ENCODE measurements at places on chromosomes 12 and 14.

DNA sequence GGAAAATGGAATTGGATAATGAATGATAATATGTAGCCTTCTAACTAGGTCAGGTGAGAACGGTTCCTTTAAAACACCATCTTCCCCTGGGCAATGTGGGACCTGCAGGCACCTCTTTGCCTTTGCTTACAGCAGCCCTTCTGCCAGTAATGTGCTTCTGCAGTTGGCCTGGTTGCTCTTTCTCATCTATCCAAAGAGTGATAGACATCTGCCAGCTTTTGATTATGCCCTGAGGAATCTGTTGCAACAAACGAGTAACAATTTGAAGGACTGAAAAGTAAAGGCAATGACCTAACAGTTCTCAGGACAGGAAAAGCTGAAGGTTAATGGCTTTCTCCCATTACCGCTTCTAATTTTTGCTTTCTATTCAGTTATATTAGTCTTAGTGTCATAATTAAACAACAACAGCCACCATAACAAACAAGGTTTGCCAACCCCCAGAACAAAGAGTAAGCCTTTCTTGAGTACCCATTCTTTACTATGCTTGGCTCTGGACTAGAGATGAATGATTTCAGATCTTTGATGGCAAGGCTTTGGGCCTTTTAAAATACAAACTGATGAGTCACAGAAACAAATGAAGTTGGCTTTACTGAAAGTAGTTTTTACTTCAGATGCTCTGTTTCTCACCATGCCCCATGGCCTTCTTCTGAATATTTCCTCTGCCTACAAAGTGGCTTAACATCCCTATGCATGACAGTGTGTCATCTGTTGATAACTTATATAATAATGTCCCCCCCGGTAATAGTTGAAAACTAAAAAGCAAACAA is 76.1 kb upstream of the KRR1 start:
- DNase-seq: no peak

GRCh38 chr12:4106621-4107020 is 166.9 kb upstream of the CCND2 start:
- DNase-seq: no peak

DNA sequence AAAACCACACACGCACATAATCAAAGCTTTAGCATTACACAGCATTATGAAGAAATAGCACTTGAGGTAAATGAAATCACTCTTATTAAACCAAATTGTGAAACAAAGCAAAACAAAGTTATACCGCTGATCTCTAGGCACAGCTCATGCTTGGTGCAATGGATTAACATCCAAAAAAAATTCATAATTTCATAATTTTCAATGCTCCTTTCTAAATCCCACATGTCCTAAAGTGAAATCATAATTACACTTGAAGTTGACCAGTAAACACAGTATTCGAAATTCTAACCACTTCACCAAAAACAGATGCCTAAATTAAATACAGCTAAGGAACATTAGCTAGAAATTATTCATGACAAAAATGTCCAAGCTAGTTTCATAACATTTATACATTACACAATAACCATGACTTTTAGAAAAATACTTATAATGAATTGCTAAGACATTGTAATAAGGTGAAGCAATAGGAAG is 1.5 kb downstream of the MLH3 start:
- no peak for DNase-seq

- DNase-seq: no peak
Observed at GRCh38 chr14:69363055-69363454, 35.0 kb downstream of the ERH start.

GRCh38 chr14:95003099-95003960 is 154.0 kb downstream of the DICER1 start:
- no peak for DNase-seq

DNA sequence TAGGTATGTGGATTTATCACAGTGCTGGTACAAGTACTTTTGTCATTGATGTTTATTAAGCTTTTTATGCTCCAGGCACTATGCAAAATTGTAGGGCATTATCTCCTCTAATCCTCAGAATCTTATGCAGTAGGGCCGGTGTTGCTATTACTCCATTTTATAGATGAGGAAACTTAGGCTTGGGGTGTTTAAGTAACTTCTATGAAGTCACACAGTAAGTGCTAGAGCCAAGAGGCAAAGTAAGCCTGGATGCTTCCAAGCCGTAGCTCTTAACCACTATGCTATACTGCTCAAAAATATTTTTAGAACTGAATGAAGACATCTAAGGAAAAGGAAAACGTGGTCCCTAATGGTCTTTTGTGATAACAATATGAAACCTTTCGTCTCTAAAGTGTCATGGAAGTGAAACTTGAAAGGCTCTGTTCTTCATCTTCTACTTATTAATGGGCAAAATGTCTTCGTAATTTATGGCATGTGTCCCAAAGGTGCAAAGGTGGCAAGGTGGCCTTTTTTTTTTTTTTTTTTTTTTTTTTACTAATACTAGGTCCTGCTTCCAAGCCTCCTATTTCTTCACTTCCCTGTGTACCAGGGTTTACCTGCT is 85.2 kb downstream of the ETV6 start:
- no peak for DNase-seq

DNA sequence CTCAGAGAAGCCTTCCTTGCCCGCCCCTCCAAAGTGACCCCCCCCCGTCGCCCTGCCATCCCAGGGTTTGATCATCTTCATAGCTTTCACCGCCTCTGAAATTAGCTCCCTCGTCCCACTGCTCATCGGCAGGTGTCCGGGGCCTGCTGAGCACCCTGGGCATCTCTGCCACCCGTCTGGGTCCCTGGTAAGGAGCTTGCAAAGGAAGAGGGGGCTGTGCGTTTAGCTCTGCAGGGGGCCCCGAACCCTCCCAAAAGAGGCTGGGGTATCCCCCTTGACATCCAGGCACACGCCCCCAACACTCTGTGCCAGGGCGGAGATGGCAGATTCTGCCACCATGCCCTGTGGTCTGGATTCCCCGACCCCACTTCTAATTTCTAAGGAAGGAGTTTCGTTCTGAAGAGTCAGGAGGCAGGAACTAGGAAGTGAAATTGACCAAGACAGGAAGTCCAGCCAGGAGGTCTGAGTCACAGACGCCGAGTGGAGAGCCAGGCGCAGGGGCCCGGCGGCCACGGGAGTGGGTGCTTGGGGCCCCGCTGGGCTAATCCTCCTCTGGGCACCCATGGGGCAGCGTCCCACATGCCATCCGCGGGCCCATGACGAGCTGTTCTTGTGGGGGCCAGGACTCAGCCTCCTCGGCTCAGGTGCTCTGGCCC is 95.7 kb downstream of the RFLNA start:
- peak; percentile 27 for DNase-seq

DNA sequence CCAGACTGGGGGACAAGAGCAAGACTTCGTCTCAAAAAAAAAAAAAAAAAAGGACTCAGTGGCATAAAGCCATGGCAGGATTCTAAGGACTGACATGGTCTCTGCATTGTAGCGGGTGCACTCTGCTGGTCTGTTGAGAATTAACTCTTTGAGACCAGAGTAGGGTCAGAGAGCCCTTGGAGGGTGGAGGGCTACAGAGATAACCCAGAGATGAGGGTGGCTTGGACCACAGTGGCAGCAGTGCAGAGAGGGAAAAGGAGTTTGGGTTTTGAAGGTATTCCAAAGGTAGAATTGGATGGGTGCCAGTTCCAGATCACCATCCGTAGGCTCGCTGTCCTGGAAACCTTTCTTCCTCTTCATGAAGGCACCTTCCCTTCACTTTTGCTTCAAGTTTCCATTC is 14.3 kb upstream of the DYNC1H1 start:
- no peak for DNase-seq

DNA sequence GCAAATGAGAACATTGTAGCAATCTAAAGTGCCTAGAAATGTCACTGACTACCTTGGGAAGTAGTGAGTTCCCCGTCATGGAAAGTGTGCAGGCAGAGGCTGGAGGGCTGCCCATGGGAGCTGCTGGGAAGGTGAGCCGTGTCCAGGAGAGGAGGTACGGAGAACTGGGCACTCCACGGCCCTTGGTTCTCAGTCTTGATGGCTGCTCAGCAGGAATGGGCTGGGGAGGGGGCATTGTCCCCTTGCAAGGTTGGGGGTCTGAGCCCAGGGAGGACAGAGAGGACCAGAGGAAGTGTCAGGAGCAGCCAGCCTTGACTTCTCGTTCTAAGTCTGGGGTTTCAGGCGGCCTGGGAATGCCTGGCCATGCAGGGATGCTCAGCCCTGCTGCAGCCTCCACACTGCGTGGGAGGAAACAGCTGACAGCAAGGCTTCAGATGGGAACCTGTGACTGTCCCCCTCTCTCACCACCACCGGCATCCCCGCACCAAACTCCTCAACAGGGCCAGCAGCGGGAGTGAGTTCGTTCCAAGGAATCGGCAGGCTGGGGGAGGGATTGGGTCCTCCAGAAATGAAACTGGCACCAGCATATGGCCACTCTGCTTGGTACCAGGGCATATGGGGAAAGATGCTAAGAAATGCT is 140.2 kb downstream of the BCL11B start:
- DNase-seq: no peak

- DNase-seq: no peak
Observed at GRCh38 chr14:88698651-88699050, 94.1 kb downstream of the EML5 start.

DNA sequence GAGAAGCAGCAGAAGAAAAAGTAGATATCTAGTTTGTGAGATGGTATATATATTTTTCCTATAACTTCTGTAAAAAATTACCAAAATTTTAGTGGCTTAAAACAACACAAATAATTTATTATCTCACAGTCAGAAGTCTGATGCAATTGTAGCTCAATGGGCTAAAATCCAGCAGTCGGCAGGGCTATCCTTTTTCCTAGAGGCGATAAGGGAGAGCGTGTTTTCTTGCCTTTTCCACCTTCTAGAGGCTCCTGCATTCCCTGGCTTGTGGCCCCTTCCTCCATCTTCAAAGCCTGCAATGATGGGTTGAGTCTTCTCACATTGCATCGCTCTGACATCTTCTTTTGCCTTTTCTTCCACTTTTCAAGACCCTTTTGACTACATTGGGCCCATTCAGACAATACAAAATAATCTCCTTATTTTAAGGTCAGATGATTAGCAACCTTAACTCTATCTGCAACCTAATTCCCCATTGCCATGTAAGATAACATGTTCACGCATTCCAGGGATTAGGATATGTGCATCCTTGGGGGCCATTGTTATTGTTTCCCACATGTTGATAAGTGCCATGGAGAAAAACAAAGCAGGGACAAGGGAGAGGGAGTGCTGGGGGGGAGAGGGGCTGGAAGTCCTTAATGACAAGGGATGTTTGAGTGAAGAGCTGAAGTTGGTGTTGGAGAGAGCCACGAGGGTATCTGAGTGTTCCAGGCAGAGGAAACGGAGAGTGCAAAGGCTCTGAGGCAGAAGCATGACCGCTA is 13.8 kb upstream of the DDX47 start:
- DNase-seq: no peak

DNA sequence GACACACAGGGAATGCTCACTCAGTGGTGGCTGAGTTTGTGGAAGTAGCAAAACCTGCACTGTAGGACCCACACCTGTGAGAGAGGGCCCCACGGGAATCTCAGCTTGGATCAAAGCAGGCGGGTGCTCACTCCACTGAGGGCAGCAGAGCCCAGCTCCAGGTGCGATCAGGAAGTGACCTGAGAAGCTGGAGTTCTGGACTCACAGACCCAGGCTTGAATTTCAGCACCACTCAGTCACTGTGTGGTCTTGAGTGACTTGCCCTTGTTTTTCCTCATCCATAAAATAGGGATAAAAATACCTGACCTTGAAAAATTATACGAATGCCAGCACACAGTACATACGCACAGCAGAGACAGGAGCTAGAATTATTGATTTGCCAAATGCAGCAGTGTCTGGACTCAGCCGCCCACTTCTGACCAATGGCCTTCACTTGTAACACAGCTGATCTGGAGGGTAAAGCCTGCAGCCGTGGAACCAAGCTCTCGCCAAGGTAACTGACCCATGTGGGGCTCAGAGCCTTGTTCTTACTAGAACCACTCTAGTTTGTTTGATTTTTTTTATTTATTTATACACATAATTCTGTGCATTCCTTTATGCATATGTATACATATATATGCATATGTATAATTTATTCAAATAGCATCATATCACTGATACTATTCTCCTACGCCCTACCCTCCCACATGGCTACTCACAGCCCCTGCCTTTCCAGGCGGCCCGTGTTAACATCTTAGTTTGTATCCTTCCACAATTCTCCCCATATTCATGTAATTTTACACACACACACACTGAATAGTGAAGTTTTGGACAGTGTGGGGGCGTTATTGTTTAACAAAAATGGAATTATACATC is 53.9 kb downstream of the DPF3 start:
- DNase-seq: no peak

DNA sequence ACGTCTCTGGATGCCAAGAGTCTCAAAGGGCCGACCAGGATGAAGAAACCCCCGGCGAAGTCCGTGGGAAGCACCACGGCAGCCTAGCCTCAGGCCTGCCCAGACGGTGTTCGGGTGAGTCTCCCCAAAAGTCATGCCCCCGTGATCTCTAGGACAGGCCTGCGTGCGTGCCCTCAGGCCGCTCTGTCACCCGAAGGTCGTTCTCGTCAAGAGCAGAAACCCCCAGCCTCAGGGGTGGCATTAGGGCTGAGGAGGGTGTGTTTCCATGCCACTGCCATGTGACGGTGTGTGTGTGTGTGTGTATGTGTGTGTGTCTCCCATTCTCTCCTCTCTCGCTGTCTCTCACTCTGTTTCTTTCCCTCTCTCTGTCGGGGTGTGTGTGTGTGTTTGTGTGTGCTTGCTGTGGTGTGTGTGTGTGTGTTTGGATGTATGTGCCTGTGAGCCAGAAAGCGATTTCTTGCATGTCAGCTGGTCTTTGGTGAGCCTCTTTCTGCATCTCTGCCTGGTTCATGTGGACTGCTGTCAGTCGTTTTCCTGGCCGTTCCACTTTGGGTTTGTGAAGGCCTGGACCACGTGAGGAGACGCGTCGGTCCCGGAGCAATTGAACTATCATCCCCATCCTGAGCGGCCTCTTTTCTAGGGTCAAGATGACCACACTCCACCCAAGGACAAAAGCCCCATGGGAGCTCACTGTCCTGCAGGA is 772.5 kb upstream of the ALG10B start:
- no peak for DNase-seq

GRCh38 chr14:53032838-53033390 is 82.1 kb upstream of the FERMT2 start:
- DNase-seq: no peak

- no peak for DNase-seq
Observed at GRCh38 chr12:78229591-78230101, 399.0 kb downstream of the NAV3 start.

GRCh38 chr12:47725091-47725772 is at the start of gene ENDOU:
TSS of gene ENDOU (minus strand) at chr12:47725490. CDS start at chr12:47725413, 77 bp downstream.
- no peak for DNase-seq

Data from T1000 (cell line).